WTC11 (cell line): ENCODE measurements at places on chromosomes 7 and 10. TPM values are rescaled to one million over a fixed set of nuclear protein-coding genes. Genes with fewer than 3 reads are reported as not detected.

DNA sequence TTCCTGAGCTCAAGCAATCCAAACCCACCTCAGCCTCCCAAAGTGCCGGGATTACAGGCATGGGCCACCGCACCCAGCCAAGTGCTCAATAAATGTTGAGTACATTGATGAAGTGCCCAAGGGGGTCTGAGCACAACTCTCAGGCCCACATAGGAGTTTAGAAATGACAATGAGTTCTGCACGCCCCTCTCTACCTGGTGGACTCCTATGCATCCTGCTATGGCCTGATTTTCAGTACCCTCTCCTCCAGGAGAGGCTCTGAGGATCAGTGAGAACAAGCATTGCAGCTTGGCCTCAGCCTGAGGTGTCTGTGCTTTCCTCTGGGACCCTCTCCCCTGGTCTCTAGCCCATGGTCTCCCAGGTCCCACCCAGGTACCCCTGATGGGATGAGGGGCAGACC, 20.9 kb upstream of the GRIFIN start:
- H3K27ac ChIP-seq: peak overlapping the region; percentile 36; the same call in 1 of the 2 replicates
- no peak overlapping the region for H3K4me3 ChIP-seq
- H3K36me3 ChIP-seq: no peaks in the 10 kb centered on the region
- H3K27me3 ChIP-seq: no peaks in the 10 kb centered on the region; the same call in 1 of the 2 replicates
- DNase-seq: no peak

Gene MARVELD1
- 36.8 to 37.7 TPM (median 36.9 TPM) in 3 replicates for total RNA-seq

GRCh38 chr10:93745408-93746065, 12.2 kb upstream of the LGI1 start:
- H3K36me3 ChIP-seq: no peaks in the 10 kb centered on the region
- peaks cover 4% of the 10 kb centered on the region; the same call in 1 of the 2 replicates for H3K27me3 ChIP-seq
- DNase-seq: peak; percentile 68
- H3K4me1 ChIP-seq: peaks cover 37% of the 10 kb centered on the region
- no peak overlapping the region for H3K4me3 ChIP-seq

- 0 out of 2 replicates have a peak, but pooled peaks cover 3% of the 10 kb centered on the region for H3K4me1 ChIP-seq
- H3K27ac ChIP-seq: no peak overlapping the region
- H3K36me3 ChIP-seq: peaks cover 28% of the 10 kb centered on the region
- H3K27me3 ChIP-seq: no peaks in the 10 kb centered on the region
- H3K4me3 ChIP-seq: no peak overlapping the region
Observed at GRCh38 chr7:55488216-55488615, 84.1 kb downstream of the VOPP1 start.

DNA sequence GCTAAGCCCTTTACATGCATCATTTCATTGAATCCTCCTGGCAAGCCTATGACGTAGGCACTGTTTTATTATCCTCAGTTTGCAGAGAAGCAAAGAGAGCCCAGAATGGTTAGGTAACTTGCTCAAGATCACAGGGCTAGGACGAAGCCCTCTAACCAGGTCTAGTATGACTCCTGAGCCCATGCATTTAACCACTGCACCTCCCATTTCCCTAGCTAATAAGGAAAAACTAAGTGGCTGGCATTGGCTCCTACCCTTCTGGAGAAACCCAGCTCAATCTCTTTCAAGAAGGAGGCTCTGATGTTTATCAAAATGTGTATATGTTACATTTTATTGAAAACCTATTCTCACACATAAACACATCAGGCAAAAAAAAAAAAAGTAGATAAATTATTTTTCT, 19.8 kb downstream of the MYOF start:
- no peak for DNase-seq
- peaks cover 15% of the 10 kb centered on the region for H3K4me1 ChIP-seq
- no peak overlapping the region for H3K27ac ChIP-seq
- no peaks in the 10 kb centered on the region for H3K27me3 ChIP-seq
- H3K36me3 ChIP-seq: no peaks in the 10 kb centered on the region

Gene DLX6
- 0.09 TPM in 1 of 3 replicates, not detected in the others for total RNA-seq

- H3K4me1 ChIP-seq: no peaks in the 10 kb centered on the region
- H3K27ac ChIP-seq: peak overlapping the region; percentile 90
- H3K4me3 ChIP-seq: no peak overlapping the region
Observed at GRCh38 chr10:124992462-124993344, 50.8 kb downstream of the ZRANB1 start.

DNA sequence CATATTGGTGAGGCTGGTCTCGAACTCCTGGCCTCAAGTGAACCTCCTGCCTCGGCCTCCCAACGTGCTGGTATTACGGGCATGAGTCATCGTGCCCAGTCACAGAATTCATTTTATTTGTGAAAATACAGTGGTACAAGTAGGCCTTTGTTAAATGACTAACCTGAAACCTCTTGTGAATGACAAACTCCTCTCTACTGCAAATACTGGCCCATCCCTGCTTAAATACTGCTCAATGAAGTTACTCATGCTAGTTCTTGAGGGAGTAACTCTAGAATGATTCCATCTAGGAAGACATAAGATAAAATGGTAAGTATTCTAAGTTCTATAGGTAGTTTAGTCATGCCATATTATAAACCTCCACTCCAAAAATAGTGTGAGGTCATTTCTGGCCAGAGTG, 80.7 kb downstream of the UBE2H start:
- DNase-seq: no peak
- peak overlapping the region; percentile 37; the same call in 1 of the 2 replicates for H3K27ac ChIP-seq
- peaks cover 25% of the 10 kb centered on the region for H3K4me1 ChIP-seq
- no peaks in the 10 kb centered on the region; the same call in 1 of the 2 replicates for H3K27me3 ChIP-seq
- H3K36me3 ChIP-seq: peaks cover 14% of the 10 kb centered on the region
- H3K4me3 ChIP-seq: no peak overlapping the region

DNA sequence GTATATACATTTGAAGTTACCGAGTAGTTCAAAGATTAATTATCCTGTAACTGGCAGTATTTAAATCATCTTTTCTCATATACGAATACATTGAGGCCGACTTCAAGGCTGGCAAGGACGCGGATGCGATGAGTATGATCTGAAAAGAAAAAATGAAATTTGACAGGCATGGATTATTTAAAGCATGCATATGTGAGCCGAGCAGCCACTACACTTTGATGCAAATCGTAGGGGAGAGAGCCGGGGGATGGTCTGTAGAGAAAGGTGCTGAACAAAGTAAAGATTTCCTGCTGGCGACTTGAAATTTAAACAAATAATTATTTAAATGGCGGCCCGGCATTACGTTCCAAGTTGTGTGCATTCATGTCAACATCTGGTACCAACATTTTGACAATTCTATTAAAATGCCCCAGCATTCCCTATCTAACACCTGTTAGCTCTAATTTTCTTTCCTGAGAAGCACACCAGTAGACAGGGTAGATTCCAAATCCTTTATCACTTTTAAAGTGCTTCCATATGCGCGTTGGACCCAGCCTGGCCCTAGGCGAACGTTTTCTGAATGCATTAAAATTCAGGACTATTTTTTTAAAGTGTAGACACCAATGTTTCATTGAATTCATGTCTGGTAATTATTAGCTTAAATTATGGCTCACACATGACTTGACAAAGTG, 188.7 kb downstream of the EMX2 start:
- H3K4me1 ChIP-seq: peaks cover 42% of the 10 kb centered on the region
- no peak for DNase-seq
- H3K4me3 ChIP-seq: no peak overlapping the region
- H3K36me3 ChIP-seq: no peaks in the 10 kb centered on the region

- DNase-seq: no peak
- H3K4me1 ChIP-seq: no peaks in the 10 kb centered on the region
- no peak overlapping the region for H3K4me3 ChIP-seq
- no peaks in the 10 kb centered on the region for H3K36me3 ChIP-seq
- H3K27ac ChIP-seq: no peak overlapping the region
Observed at GRCh38 chr10:90197766-90198165, 496.4 kb downstream of the KIF20B start.

- H3K4me1 ChIP-seq: no peaks in the 10 kb centered on the region
- H3K36me3 ChIP-seq: peaks cover 3% of the 10 kb centered on the region; the same call in 1 of the 2 replicates
- H3K27me3 ChIP-seq: no peaks in the 10 kb centered on the region
- no peak for DNase-seq
Observed at GRCh38 chr10:129784891-129785290, 179.2 kb downstream of the EBF3 start.

Gene CNPY1
- 0.09 TPM in 2 of 3 replicates, not detected in the other for total RNA-seq

DNA sequence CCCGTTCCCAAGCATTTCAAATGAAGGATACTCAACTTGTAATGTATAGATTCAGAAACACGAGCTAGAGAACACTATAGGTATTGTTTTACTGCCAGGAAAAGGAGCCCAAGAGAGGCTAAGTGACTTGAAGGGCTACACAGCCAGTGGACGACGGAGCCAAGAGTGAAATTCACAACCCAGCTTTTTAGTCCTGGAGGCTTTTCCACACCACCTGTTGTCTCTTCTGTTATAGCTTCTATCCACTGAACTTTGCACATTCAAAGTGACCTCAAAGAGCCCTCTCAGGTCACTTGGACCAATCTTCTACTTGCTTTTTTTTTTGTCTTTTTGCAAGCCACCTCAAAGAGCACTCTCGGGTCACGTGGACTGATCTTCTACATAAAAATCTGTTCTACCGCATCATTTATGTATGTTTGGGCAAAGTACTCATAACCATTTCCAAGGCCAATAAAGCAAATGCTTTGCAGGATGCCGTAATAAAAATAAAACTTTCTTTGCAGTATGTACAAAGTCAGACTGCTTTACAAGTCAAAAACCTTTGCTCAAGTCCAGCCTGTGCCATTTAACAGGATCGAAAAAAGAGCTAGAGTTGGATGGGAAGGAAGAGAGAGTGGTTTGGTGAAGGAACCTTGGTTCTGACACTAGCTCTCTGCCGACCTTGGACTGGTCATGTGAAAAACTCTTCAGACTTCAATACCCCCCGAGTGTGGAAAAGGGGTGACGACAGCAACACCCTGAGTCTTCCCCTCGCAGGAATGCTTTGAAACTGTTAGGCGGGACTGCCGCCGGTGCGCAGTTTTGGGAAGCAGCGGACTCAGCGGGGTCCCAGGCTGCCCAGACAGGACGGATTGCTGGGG, 821 bp downstream of the SLC35B4 start:
- peaks cover 14% of the 10 kb centered on the region for H3K4me1 ChIP-seq
- DNase-seq: peak; percentile 40
- no peaks in the 10 kb centered on the region for H3K36me3 ChIP-seq

Gene ADCYAP1R1
- total RNA-seq: 8.7 to 9.9 TPM (median 9.8 TPM) in 3 replicates

- no peak overlapping the region for H3K27ac ChIP-seq
- no peaks in the 10 kb centered on the region for H3K27me3 ChIP-seq
- H3K4me1 ChIP-seq: no peaks in the 10 kb centered on the region
- peaks cover 71% of the 10 kb centered on the region for H3K36me3 ChIP-seq
- no peak for DNase-seq
Observed at GRCh38 chr7:30053068-30053467, 24.9 kb downstream of the PLEKHA8 start.

Gene BTBD16
- not detected in 3 replicates for total RNA-seq

- H3K4me3 ChIP-seq: no peak overlapping the region
- H3K27me3 ChIP-seq: peaks cover 6% of the 10 kb centered on the region
- DNase-seq: no peak
- H3K27ac ChIP-seq: no peak overlapping the region
- peaks cover 27% of the 10 kb centered on the region for H3K4me1 ChIP-seq
- no peaks in the 10 kb centered on the region for H3K36me3 ChIP-seq
Observed at GRCh38 chr10:30816159-30816819, 186.7 kb upstream of the LYZL2 start.

- H3K4me1 ChIP-seq: no peaks in the 10 kb centered on the region
- no peak for DNase-seq
- H3K27me3 ChIP-seq: no peaks in the 10 kb centered on the region
- no peaks in the 10 kb centered on the region for H3K36me3 ChIP-seq
Observed at GRCh38 chr7:106199813-106200364, 84.9 kb downstream of the NAMPT start.
